ENCODE measurements at places on chromosomes 4 and X.

GRCh38 chr4:7260569-7260968 is 68.2 kb downstream of the SORCS2 start:
- DNase-seq = no peak

DNA sequence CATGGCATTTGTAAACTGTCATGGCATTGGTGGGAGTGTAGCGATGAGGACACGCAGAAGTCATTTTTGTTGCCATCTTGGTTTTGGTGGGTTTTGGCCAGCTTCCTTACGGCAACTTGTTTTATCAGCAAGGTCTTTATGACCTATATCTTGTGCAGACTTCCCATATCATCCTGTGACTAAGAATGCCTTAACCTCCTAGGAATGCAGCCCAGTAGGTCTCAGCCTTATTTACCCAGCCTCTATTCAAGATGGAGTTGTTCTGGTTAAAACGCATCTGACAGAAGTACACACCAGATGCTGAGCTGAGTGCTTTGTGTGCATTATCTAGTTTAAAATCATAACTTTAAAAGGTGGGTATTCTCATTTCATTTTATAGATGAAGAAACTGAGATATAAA is 268.8 kb upstream of the GALNT7 start:
- DNase-seq = no peak

GRCh38 chrX:85365370-85365995 is 14.0 kb downstream of the POF1B start:
- no peak for DNase-seq

DNA sequence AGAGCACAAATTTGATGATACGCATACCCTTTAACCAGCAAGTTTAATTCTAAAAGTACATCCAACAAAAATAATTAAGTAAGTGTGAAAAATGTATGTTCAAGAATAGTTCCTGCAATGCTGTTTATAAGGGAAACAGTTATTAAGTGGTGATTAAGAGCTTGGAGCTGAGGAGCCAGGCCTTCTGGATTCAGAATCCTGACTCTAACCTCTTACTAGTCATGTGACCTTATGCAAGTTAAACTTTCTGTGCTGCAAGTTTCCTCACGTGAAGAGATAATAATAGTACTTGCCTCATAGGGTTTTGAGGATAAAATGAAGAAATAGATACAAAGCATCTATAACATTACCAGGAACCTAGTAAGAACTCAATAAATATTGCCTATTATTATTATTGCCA is 77.7 kb downstream of the FAM13A start:
- no peak for DNase-seq

DNA sequence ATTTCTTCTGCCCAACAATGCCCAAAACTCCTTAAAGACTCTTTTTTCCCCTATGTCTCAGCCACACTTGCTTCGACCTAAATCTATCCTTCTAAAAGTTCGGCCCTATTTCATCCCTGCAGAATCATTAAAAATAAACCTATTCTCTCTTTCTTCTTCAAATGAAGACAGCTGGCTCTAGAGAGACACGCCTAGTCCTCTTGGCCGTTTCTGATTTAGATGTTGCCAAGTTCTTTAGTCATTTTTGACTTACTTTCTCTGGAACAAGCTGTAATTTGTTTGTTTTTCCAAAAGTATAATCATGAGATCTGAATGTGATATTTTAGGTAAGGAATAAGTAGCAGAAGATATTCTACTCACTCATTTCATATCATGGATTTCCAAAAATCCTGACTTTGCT is 211.6 kb downstream of the CENPC start:
- DNase-seq = no peak

DNA sequence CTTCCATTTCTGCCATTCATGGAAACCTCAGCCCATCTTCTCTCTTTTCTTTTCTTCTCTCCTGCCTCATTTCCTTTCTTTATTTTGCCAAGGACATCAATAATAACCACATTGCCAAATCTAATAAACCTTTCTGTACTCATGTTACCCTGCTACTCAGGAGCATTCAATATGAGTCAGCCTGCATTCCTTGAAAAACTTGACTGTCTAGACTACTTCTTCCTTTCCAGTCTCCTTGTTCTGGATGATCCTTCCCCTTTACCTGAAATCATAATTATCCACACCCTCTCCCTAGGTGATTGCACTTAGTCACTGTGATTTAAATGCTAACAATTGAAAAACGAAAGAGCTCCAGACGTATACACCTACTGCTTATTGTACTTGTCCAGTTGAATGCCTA is 253.2 kb upstream of the CENPE start:
- DNase-seq = no peak

DNA sequence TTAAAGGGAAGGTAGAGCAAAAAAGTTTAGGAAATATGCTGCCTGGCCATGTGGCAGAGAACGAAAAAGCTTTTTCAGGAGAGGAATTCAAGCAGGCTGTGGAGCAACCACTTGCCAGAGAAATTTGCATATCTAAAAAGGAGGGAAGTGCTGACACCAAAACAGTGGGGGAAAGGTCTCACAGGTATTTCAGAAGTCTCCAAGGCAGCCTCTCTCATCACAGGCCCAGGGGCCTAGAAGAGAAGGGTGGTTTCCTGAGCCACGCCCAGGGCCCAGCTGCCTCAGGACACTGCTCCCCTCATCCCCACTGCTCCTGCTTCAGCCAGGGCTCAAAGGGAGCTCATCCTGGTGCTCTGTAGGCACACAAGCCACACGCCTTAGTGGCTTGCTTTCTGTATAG is 29.9 kb upstream of the STS start:
- DNase-seq = no peak

DNA sequence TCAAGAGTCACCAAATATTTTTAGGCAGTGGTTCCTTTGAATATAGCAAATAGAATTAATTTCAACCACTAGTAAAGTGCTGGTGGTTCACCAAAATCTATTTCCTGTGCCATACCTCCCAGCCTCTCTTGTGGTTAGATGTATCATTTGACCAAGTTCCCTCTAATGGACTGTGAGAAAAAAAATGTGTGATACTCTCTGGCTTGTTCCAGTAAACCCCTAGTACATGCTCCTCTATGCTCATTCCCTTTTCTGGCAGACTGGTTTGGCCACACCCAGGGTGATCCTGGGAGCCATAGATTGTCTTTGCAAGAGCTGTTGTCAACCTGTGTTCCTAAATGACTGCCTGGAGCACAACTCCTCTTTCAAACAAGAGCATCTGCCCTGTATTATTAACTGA is 109.5 kb downstream of the FRAS1 start:
- DNase-seq = no peak

DNA sequence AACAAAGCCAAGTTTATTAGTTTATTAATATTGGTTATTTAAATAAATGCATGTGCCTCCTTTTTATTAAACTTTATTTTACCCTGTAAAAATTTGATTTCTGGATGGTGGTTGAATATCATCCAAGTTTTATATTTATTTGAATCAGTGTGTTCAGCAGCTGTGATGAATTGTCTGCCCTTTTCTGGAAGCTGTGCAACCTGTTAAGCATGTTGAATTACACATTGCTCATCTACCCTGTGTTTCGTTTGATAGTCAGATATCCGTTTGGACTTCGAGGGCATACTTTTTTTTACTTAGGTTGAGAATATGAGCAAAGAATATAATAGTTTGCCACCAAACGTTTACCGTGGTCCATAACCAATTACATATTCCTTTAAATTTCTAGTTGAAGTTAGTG is 95.8 kb upstream of the TENM3 start:
- no peak for DNase-seq

DNA sequence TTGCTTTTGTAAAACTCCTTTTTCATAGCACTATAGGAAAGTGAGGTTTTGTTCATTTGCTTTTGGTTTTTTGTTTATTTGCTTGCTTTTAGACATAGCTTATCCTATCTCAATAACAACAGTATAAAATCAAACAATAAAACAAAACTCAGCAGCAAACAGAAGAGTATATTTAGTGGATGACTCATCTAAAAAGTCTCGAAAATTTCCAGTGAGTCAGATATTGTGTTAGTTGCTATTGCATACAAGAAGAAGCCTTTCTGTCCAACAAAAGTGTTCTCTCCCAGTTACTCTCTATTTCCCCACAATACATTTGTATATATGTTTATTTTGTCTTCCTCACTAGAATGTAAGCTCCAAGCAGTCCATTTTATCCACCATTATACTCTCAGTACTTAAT is 36.0 kb upstream of the NPNT start:
- no peak for DNase-seq

- peak; percentile 11 for DNase-seq
Measured at GRCh38 chr4:110049951-110050925, 137.6 kb downstream of the EGF start.

DNA sequence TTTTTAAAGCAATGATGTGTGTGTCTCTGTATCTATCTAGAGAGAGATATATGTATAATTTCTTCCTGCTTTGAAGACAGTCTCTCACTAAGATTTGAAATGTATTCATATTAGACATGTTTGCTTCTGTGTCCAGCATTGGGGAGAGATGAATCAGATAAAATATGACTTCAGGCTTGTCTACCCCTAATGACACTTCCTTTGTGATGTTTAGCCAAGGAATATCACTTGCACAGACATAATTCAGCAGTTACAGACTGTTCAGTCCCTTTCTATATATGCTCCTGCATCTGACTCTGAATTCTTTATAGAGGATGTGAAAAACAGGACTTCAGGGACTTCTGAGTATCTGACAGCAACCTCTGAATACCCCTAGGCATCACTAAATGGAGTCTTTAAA is 158.4 kb downstream of the DCLK2 start:
- DNase-seq = no peak

- DNase-seq = no peak
Measured at GRCh38 chr4:101393256-101393655, 45.9 kb upstream of the PPP3CA start.

DNA sequence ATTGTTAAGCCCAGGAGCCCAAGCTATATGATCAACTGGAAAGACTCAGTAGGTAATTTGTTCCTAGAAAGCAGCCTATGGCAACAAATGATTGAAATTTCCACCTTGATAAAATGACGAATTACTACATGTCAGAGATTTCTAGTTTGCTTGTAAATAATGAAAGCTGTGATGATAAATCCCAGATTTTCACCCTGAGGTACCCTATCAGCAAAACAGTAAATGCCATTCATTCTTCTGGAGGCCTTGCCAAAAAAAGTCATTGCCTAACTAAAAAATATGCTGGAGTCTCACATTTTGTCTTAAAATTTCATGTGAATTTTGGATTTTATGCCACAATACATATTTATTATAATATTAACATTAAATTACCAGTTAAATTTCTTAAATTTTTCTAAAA is 71.3 kb downstream of the PPEF2 start:
- DNase-seq = no peak

- DNase-seq = no peak
Measured at GRCh38 chr4:77003400-77003799, 53.8 kb downstream of the SEPTIN11 start.

GRCh38 chr4:109233570-109233969 is 68.9 kb downstream of the COL25A1 start:
- DNase-seq = no peak

GRCh38 chrX:9626379-9626778 is 139.3 kb downstream of the GPR143 start:
- DNase-seq = peak; percentile 68

- no peak for DNase-seq
Measured at GRCh38 chr4:76429636-76430035, 5.4 kb upstream of the SHROOM3 start.

DNA sequence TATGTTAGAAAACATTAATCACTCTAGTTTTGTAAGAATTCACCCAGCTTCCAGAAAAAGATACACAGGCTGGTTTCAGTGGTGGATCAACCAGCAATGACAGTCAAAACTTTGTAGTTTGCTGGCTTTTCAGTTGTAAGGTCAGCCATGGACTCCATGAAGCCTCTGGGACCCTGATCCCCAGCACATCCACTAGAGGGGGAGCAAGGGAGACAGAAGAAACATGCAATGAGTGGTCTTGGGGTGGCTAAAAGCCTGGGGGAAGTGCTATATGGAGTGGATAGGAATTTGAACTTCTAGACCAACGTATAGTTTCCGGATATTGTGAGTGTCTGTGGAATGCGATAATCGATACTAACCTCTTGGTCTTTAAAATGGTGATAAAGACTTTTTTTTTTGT is 72.7 kb downstream of the AFF2 start:
- DNase-seq = no peak

GRCh38 chr4:80295826-80296225 is 29.4 kb downstream of the FGF5 start:
- no peak for DNase-seq

DNA sequence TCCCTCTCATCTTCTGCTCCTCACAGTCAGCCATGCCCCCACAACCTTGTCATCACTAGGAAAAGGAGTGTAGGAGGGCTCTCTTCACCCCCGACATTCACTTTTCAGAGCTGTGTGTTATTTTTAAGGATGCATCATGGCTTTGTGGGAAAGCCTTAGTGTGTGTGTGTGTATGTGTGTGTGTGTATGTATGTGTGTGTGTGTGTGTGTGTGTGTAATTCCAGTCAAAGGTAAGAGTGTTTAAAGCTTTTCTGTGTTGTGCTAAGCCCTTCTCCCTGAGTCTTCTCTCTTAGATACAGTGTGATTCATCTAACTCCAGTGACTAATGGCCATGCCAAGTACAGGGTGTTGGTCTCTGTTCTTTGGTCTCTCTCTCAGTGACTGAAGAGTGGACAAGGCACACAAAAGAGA is 76.6 kb downstream of the CHIC2 start:
- no peak for DNase-seq

GRCh38 chrX:151085207-151085606 is 91.2 kb upstream of the GPR50 start:
- no peak for DNase-seq

DNA sequence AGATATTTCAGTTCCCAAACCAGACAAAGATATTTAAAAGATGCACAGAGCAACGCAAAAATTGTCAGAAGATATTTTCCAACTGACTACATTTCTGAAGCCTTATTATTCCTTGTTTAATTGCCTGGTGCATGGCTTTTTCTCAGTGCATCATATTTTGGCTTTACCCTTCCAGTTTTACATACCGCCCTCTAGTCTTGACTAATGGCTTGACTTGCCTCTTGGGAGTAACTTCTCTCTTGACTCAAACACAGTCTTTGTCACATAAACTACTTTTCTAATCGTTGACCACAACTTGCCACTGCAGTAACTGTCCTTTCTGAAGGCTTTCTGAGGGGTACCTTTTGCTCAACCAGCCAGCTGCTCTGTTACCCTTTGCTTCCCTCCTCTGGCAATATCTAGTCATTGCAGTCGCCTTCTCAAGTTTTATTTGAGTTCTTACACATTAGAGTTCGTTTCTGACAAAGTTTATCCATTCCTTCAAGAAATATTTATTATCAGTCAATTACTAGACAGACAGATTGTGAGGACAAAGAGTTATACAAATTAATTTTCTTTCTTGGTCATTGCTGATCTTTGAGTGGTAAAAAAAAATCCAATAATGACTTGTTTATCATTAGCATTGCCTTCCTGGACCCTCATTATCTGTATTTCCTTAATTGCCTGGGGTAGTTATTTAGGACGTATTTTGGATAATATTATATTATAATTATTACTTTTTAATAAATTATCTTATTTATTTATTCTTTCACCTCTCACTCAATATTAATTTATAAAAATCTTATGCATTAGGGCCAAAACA is 506.9 kb upstream of the PCDH10 start:
- DNase-seq = peak; percentile 7

Data from NCI-H1092 (cell line).